ENCODE measurements at places on chromosomes 1 and 21. TPM values are rescaled to one million over a fixed set of nuclear protein-coding genes. Genes with fewer than 3 reads are reported as not detected.
A peak's percentile ranks its signal among the peaks of the same experiment; 100 is the strongest.

DNA sequence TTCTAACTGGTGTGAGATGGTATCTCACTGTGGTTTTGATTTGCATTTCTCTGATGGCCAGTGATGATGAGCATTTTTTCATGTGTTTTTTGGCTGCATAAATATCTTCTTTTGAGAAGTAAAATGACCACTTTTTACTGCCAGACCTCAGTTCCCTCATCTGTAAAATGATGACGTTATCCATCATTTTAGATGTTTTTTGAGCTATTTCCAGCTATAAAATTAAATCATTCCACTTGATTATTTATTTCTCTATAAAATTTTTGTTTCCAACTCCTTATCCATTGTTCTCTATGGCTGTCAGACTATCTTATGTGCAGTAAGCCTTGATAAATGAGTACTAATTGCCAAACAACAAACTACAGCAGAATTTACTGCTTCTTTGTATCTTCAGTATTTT, 33.2 kb downstream of the RGS5 start:
- H3K27ac ChIP-seq = no peak overlapping the region
- H3K4me3 ChIP-seq = no peak overlapping the region
- H3K27me3 ChIP-seq = no peaks in the 10 kb centered on the region

The FCRL6 gene
- not detected for total RNA-seq

The SYT2 gene
- total RNA-seq = 0.03 TPM

- no peaks in the 10 kb centered on the region for H3K36me3 ChIP-seq
- no peak overlapping the region for H3K27ac ChIP-seq
- H3K27me3 ChIP-seq = no peaks in the 10 kb centered on the region
- DNase-seq = no peak
- no peak overlapping the region for H3K4me3 ChIP-seq
Measured at GRCh38 chr1:57599236-57599994, 175.6 kb upstream of the DAB1 start.

DNA sequence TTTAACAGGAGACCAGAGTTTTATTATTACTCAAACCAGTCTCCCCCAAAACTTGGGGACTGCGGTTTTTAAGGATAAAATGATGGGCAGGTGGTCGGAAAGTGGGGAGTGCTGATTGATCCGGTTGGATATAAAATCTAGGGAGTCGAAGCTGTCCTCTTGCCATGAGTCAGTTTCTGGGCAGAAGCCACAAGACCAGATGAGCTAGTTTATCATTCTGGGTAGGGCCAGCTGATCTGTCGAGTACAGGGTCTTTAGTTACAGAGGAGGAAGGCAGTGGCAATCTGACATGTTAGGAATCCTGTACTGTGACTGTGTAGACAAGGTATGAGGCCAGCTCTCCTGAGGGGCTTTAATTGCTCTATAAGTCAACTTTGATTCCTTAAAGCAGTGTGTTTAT, 22.9 kb upstream of the FOXE3 start:
- no peaks in the 10 kb centered on the region for H3K36me3 ChIP-seq
- DNase-seq = no peak
- no peaks in the 10 kb centered on the region for H3K4me1 ChIP-seq
- H3K27me3 ChIP-seq = no peaks in the 10 kb centered on the region
- no peak overlapping the region for H3K27ac ChIP-seq
- H3K4me3 ChIP-seq = no peak overlapping the region

DNA sequence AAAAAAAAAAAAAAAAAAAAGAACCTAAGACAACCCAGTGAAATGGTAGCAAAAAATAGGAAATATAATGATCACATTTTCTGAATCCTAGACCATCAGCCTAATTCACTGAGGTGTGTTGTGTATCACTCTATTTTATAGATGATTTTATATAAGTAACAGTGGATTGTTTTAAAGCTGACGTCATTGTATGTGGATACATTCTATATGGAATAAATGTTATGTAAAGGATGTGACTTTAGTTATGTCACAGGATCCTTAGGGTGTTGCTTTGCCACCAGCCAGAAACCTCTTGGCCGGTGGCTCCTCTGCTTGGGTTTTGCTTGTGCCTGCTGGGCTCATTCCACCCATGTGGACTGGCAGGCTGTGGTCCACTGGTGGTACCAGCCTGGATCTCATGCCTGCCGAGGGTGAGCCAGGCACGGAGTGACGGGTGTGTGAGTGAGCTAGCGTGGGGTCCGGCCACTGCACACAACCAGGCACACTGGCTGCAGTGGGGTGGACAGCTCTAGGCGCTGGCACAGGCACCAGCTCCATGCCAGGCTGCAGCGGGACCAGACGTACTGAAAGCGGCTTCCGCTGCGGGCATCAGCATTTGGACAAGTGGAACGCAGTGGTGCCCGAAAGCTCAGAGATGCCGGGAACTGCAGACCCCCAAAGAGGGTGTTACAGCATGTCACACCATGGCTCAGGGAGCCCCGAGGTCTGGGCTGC, 44.5 kb downstream of the ZBTB8OS start:
- H3K27ac ChIP-seq = no peak overlapping the region
- no peaks in the 10 kb centered on the region for H3K4me1 ChIP-seq

DNA sequence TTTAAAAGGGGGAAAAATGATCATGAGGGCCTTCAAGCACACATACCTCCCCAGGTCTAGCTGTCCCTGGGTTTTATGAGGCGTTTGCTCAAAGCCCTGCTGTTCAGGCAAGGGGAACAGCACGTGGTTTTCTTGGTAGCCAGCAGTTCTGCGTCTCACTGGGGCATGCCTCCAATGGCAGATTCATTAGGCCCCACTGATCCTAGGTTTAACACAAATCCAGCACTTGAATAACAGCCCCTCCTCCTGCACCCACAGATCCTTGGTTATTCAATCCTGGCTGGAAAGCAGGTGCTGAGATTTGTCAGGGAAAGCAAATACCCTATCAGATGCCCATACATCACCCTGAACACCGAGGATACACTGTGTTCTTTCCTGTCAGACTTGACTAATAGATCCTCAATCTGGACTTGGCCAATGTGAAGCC, 106.4 kb downstream of the ZC3H11B start:
- no peak for DNase-seq
- no peak overlapping the region for H3K27ac ChIP-seq
- H3K36me3 ChIP-seq = no peaks in the 10 kb centered on the region
- peaks cover 6% of the 10 kb centered on the region for H3K27me3 ChIP-seq

GRCh38 chr1:157992031-157992832, 1.2 kb upstream of the KIRREL1 start:
- H3K27me3 ChIP-seq = no peaks in the 10 kb centered on the region
- H3K4me1 ChIP-seq = peaks cover 33% of the 10 kb centered on the region
- H3K36me3 ChIP-seq = no peaks in the 10 kb centered on the region
- H3K27ac ChIP-seq = peak overlapping the region; percentile 93

DNA sequence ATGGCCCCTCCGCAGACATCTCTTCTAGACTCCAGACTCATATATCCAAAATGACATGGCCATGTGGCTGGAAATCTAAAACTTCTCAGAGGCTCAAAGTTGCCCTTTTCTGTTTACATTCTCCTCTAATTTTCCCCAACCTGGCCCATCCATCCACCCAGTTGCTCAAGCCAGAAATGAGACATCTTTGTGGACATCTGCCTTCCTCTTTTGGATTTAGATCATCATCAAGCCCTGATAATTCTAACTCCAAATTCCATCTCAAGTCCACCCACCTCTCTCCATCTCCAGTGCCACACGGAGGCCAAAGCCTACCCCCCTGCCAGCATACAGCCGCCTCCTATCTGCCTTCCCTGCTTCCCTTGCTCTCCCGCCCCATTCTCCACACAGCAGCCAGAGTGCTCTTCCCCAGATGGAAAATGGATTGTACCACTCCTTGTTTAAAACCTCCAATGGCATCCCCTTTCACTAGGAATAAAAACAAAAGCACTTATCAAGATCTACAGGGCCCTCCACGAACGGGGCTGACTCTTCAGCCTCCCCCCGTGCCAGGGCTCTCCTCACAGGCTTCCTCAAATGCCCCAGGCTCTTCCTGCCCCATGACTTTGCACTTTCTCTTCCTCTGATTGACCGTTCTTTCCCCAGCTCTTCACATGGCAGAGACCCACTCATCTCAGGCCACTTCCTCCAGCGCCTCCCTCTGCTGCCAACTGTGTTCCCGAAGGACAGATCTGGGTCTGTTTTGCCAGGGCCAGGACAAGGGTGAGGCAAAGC, 40.1 kb downstream of the SYT6 start:
- no peaks in the 10 kb centered on the region for H3K4me1 ChIP-seq
- H3K27ac ChIP-seq = no peak overlapping the region
- H3K36me3 ChIP-seq = no peaks in the 10 kb centered on the region
- H3K27me3 ChIP-seq = no peaks in the 10 kb centered on the region
- no peak for DNase-seq

DNA sequence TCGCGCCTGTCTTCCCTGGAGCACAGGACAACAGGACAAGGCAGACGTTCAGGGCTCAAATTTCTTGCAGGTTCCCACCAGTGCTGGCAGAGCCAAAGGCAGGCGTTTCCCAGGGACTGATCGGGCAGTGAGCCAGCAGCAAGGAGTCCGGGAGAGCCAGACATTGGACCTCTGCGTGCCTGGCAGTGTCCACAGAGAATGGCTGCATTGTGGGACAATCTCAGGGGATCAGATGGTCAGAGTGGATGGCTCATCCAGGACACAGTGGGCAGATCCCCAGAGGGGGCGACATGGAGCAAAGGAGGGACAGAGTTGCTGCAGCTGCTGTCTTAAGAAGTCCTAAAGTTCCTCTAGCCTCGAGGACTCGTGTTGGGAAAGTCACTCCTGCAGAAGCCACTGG, 4.6 kb downstream of the TMEM63A start:
- no peak overlapping the region for H3K27ac ChIP-seq
- H3K4me1 ChIP-seq = peaks cover 36% of the 10 kb centered on the region
- H3K36me3 ChIP-seq = no peaks in the 10 kb centered on the region
- no peak for DNase-seq

DNA sequence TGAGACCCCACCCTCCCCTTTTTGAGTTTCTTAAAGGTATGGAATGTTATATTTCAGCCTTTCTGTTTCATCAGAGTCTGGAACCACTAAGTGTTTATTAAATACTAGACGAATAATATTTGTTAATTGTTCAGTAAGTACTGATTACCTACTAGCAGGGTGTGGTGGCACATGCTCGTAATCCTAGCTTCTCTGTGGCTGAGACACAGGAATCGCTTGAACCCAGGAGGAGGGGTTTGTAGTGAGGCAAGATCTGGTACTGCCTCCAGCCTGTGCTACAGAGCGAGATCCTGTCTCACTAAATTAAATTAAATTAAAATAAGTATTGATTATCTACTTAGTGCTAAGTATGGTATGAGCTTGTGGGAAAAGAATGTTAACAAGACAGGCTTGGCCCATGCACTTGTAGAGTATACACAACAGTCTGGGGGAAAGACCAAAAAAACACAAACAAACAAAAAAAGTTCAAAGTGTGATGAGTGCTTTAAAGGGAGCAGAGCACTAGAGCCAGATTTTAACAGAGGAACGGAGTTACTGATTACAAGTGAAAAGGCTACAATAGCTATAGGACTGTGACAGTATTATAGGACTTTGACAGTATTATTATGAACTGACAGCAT, 2.4 kb downstream of the CEPT1 start:
- peaks cover 11% of the 10 kb centered on the region for H3K36me3 ChIP-seq
- H3K27ac ChIP-seq = no peak overlapping the region
- DNase-seq = no peak
- H3K4me3 ChIP-seq = no peak overlapping the region
- no peaks in the 10 kb centered on the region for H3K27me3 ChIP-seq

DNA sequence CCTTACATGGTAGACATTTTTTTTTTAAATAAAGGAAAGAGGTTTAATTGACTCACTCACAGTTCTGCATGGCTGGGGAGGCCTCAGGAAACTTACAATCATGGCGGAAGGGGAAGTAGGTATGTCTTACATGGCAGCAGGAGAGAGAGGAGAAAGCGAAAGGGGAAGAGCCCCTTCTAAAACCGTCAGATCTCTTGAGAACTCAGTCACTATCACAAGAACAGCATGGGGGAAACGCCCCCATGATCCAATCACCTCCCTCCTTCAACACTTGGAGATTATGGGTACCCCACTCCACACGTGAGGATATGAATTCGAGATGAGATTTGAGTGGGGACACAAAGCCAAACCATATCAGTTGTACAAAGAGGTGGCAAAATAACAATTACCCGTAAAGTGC, 301.7 kb downstream of the GRIK1 start:
- no peak overlapping the region for H3K4me3 ChIP-seq
- no peaks in the 10 kb centered on the region for H3K36me3 ChIP-seq
- DNase-seq = no peak
- no peaks in the 10 kb centered on the region for H3K27me3 ChIP-seq

GRCh38 chr1:24935615-24936484, 5.8 kb upstream of the RUNX3 start:
- H3K36me3 ChIP-seq = no peaks in the 10 kb centered on the region
- DNase-seq = no peak
- H3K4me1 ChIP-seq = no peaks in the 10 kb centered on the region
- no peak overlapping the region for H3K4me3 ChIP-seq
- no peak overlapping the region for H3K27ac ChIP-seq
- no peaks in the 10 kb centered on the region for H3K27me3 ChIP-seq

DNA sequence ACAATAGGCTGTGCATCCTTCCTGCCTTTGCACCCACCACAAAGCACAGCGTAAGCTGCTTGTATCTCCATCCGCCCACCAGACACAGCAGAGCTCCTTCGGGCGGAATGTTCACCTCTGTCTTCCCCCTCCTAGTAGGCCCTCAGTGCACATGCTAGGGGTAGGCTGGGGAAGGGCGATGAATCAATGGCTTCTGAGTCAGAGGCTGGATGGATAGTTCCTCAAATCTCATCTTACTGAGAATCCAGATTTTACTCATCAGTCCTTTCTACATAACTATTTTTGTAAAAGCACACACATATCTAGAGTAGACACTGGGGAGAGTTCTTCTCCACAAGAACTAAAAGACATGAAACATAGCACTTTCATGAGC, 73.8 kb downstream of the BCAR3 start:
- H3K27ac ChIP-seq = peak overlapping the region; percentile 13
- no peak for DNase-seq
- H3K36me3 ChIP-seq = no peaks in the 10 kb centered on the region
- peaks cover 40% of the 10 kb centered on the region for H3K4me1 ChIP-seq

All from Panc1 (cell line).